ENCODE measurements at places on chromosomes 3 and 15.

DNA sequence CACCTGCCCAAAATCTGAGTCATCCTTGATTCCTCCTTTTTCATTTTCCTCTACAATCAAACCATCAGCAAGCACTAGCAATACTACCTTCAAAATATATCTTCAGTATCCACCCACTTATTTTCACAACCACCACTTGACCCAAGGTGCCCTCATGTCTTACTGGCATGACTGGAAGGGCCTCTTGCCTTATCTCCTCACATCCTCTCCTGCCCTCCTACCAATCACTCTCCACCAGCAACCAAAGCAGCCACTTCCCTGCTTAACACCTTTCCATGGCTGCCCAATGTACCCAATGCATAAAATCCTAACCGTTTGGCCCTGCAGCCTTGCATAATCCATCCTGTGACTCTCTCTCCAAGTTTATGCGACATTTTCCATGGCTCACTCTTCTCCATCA, 76.0 kb downstream of the MTHFS start:
- no peak for DNase-seq

- no peak for DNase-seq
These were observed 61.3 kb downstream of the ERC2 start for GRCh38 chr3:56406826-56407515.

DNA sequence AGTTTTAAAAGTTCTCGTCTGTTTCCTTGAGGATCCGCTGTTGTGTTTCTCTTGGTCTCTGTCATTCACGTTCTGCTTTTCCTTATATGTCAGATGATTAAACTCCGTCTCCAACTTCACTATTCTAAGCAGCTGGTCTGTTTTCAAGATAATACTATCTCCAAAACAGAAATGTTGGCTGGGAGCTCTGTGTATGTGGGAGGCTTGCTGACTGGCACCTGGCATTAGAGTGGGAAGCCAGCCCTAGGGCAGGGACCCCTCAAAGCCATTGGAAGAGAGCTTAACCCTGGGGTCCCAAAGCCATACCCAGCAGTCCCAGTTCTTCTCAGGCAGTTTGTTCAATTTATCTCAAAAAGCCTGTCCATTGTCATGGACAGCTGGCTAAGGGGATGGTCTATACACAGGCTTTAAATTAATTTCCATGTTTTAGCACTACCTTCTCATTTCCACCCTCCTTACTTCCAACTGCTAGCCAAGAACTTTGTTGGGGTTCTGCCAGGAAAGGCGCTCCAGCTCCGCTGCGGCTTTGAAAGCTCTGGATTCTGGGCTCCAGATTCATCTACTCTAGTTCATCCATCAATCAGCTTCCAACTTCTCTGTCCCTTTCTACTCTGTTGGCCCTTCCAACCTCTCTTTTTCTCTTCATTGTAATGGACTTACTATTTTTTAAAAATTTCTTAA, 9.2 kb downstream of the BTBD1 start:
- no peak for DNase-seq

DNA sequence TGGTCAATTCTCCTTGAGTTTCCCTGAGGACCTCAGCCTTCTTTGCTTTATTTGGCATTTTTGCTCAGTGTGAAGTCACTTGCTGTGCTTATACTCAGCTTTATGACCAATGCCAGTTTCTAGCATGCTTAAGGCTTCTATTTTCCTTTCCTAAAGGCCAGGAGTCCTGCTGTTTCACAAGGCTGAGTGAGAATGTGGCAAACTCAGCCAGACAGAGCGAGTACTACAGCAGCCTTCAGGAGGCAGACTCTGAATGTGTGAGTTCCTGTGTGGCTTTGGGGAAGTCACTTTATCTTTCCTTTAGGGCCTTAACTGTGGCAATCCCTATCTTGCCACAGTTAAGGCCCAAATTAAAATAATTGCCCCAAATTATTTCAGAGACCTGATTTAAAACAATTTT, 213.2 kb upstream of the MRPL3 start:
- DNase-seq, result no peak

GRCh38 chr3:89957451-89957850, 850.0 kb downstream of the EPHA3 start:
- no peak for DNase-seq
